NAMALWA (cell line): ENCODE measurements at places on chromosomes 5 and 9.

DNA sequence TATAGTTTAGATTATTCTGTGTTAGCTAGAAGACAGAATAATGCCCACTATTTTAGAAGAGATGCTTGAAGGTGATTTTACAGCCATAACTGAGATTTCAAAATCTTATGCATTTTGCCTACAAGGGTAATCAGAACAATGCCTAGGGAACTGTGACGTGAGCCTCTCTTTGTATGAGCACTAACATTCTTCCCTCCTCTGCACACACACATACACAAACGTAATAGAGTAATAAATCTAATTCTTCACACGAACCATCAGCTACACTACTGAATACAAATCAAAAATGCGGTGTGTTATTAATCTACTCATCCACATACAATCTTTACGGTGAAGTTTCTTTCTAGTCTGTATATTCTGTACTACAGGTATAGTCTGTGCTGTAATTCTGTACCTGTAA is 227.8 kb downstream of the PLK2 start:
- no peak for DNase-seq

GRCh38 chr5:90289837-90290236 is 119.7 kb downstream of the CETN3 start:
- no peak for DNase-seq

- no peak for DNase-seq
Observed at GRCh38 chr5:38845526-38846378, at the start of gene OSMR. OSMR (plus strand) TSS chr5:38846012; CDS start chr5:38869045, 23,033 bp downstream.

GRCh38 chr9:27628311-27628710 is 55.0 kb upstream of the C9orf72 start:
- DNase-seq, result no peak

DNA sequence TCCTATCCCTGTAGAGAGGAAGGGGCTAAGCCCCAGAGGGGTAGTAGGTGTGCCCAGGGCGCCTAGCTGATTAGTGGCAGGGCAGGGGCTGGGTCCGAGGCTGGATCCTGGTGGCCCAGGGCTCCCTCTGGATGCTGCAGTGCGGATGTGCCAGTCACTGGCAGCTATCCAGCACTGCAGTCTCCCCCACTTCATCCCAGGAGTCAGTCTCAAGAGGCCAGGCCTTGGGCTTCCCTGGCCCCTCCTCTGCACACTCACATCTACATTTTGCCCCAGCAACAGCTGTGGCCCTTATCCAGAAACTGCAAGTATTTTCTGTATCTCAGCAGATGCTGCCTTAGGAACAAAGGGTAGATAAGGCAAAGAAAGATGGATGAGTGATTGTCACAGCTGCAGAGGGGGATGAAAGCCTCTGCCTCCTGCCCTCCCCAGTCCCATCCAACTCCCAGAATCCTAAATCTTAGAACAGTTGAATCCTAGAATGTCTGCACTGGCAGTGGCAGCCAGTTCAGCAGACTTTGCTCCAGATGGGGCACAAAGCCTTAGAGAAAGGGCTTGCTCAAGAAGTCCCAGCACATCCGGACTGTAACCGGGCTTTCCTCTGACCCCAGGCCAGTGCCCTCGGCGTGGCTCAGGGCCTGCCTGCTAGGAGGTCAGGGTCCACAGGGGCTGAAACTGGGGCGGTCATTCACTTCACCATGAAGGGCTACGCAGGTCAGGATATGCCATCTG is 1.6 kb downstream of the ANXA6 start:
- peak; percentile 49 for DNase-seq

DNA sequence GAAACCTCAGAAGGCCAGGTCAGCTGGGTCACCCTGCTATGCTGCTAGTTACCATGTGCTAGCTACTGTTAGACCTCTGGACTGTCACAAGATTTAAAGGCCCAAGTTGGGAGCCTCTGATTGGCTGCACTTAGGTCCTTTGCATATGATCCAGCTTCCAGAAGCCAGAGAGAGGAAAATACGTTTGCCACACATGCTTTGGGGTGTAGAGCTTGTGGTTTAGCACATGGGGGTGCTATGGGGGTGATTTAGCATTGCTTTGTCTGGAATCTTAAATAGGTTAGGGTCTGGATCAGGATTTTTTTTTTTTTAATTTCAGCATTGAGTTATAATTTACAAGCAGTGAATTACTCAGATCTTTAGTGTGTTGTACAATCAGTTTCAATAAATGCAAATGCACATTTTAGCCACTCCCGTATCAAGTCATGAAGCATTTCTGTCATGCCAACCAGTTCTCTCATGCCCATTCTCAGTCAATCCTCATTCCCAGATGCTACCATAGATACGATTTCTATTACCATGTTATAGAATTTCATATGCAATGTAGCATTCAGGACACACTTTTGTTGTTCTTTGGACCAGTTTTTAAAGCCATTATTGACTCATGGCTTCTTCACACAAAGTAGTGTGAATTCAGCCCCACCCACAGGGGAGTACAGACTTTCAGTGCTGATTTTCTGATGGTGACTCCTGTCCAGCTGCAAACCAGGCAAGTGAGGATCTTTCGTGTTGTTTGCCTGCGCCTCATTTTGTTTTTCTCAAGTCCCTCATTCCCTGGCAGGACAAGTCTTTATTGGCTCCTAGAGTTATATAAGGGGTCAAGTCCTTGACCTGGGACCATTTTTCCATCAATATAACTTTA is 250.4 kb downstream of the LRRC70 start:
- no peak for DNase-seq

DNA sequence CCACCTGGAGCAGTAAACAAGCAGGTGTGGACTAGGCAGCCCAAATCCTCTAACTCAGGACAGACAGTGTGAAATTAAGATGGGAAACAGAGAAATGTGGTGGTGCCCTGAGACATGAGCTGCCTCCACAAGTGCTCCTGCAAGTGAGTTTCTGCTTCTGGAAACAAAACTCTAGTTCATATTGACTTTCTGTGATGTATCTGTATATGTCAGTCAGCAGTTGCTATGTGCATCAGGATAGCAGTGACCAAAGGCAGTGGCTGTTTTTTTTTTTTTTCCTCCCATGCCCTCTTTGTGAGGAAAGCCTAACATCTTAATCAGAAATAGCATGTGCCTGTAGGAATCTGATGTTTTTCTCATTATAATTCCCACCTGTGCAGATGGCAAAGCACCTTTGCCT is 318.4 kb upstream of the SEMA6A start:
- no peak for DNase-seq

- DNase-seq, result no peak
Observed at GRCh38 chr9:17204611-17205152, 69.8 kb downstream of the CNTLN start.

DNA sequence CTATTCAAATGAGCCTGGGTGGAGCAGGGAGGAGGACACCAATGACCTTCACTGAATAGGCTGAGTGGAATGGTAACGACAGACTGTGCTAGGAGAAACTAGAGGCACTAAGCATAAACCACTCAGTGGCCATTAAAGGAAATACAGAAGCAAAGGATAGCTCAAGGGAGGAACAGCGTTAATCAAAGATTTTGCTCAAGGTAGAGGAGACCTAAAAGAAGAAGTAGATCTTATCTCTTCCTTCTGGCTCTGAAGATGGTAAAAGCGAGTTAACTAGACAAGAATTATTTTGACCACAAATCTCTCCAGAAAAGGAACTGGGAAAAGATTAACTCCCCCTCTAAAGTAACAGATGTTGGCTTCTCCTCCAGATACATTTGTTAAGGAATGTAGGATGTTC is 299.6 kb downstream of the EPB41L4A start:
- DNase-seq, result peak; percentile 5

- DNase-seq, result no peak
Observed at GRCh38 chr5:150313921-150314716, 11.4 kb upstream of the ARSI start.

- DNase-seq, result no peak
Observed at GRCh38 chr5:131280417-131280816, 16.6 kb downstream of the CDC42SE2 start.

- DNase-seq, result no peak
Observed at GRCh38 chr9:132878695-132879456, at the start of gene SPACA9. SPACA9 (plus strand) TSS chr9:132878898; CDS start chr9:132883948, 5,050 bp downstream.

GRCh38 chr5:56810826-56811225 is 4.5 kb upstream of the MAP3K1 start:
- no peak for DNase-seq

- no peak for DNase-seq
Observed at GRCh38 chr9:95478335-95478734, 38.4 kb downstream of the PTCH1 start.

GRCh38 chr9:7360513-7360912 is 439.1 kb downstream of the DMAC1 start:
- DNase-seq, result no peak

- DNase-seq, result peak; percentile 85
Observed at GRCh38 chr9:76403352-76403751, 9.1 kb upstream of the RFK start.

DNA sequence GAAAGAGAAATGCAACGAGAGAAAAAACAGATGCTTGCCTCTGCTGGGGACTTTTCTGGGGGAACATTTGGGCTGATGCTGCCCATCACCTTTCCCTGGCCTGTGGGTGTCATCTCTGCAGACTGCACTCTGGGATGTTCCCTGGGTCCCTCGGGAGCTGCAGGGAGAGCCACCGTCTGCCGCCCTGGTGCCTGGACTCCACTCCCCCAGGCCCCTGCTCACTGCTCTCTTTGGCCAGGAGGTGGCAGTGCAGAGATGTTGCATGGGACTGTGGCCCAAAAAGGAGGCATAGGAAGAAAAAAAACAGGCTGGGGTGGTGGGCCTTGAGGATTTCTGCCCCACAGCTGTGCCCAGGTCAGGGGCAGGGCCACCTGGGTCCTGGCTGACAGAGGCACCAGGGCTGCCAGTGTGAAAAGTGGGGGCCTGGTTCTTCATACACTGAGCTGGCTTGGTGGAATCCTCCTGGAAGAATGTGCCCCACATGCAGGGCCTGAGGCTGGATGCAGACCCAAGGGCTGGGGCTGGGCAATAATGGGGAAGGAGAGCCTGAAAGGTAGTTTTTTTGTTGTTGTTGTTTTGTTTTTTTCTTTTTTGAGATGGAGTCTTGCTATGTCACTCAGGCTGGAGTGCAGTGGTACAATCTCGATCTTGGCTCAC is 353.6 kb downstream of the SLIT3 start:
- peak; percentile 68 for DNase-seq

- DNase-seq, result no peak
Observed at GRCh38 chr5:44911501-44911900, 102.8 kb downstream of the MRPS30 start.

GRCh38 chr9:85541876-85542275 is 199.9 kb downstream of the AGTPBP1 start:
- no peak for DNase-seq

GRCh38 chr5:41115281-41115680 is 44.1 kb upstream of the MROH2B start:
- DNase-seq, result no peak

DNA sequence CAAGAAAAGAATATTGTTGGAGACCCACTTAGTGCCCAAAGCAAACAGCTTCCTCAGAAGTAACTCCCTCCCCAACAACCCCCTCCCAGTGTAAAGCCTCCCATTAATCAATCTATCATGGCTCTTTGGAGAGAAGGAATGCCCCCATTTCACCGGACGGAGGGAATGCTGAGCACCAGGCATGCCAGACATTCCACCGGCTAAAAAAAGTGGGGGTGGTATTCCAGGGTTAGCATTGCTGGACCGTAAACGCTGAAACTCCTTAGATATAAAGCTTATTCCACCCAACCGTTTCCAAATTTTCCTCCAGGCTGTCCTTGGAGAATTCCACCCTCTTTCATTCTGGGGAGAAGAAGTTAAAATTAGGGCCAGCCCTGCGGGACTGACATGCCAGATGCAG is 363 bp upstream of the MAMDC2 start:
- DNase-seq, result no peak

DNA sequence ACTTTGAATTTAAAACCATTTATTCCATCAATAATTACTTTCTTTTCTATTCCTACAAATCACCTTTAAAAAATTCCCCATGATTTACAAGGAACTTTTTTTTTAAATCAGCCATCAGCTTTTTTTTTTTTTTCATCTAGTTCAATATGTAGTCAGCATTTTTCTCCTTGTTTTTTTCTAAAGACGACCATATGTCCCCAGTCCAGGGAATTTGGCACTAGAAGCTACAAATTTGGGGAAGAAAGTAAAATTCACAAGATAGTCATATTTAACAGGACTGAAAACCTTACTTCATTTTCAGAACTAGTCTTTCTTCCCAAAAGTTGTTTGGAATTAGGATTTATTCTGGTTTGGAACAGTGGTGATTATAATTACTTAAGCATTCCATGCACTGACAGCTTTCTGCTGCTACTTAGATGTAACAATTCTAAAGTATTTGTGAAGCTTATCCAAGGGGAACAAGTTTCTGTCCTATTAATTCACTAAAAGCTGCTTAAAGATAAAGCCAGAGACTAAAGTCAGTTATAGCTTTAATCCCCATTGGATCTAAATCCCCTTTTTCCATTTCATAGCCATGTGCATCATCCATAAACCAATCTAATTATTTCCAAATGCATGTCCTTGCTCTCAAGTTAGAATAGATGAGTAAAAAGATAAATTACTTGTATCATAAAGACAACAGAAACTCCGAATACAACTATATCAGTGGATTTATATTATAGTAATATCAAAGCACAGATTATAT is 7.4 kb upstream of the SNCAIP start:
- DNase-seq, result no peak

DNA sequence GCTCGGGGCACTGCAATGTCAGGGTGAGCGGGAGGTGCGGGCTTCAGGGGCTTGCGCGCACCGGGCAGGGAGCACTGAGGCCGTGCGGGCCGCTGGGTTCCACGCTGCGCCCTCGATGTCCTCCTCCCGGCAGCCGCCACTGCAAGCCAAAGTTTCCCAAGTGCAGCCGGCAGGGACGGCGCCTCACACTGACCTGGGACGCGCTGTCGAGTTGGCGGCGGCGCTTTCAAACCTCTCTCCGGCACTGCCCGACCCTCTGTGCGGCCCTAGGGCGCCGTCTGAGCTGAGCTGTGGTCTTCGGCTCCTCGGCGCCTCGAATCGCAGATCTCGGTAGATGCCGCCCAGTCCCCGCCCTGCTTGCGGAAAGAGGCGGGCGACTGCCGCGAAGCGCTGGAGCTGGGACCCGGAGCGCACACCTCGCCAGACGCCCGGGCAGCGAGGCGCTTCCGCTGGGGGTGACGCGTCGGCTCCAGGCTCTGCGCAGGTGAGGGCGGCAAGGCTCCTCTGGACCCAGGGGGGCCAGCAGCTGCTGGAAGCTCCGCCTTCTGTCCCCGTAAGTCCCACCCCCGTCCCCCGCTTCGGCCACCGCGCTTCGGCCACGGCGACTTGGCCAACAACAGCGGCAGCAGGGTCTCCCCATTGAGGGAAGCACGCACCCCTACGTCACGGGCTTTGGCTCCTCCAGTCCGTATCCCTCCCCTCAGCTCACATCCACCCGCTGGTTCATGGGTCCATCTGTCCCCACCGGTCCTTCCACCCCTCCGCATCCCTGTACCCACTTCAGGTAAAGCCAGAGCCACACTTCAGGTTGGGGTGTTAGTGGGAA is at the start of gene ANKRD34B:
Gene ANKRD34B, minus strand, starts transcription at position 320 of the 826 bp plus-strand sequence. CDS start 10,261 bp downstream, outside the sequence.
- no peak for DNase-seq

GRCh38 chr9:95070549-95071021 is 246.9 kb downstream of the FANCC start:
- no peak for DNase-seq

- no peak for DNase-seq
Observed at GRCh38 chr9:101498323-101498722, 35.3 kb upstream of the RNF20 start.
